ENCODE measurements at places on chromosomes 13 and 19.

DNA sequence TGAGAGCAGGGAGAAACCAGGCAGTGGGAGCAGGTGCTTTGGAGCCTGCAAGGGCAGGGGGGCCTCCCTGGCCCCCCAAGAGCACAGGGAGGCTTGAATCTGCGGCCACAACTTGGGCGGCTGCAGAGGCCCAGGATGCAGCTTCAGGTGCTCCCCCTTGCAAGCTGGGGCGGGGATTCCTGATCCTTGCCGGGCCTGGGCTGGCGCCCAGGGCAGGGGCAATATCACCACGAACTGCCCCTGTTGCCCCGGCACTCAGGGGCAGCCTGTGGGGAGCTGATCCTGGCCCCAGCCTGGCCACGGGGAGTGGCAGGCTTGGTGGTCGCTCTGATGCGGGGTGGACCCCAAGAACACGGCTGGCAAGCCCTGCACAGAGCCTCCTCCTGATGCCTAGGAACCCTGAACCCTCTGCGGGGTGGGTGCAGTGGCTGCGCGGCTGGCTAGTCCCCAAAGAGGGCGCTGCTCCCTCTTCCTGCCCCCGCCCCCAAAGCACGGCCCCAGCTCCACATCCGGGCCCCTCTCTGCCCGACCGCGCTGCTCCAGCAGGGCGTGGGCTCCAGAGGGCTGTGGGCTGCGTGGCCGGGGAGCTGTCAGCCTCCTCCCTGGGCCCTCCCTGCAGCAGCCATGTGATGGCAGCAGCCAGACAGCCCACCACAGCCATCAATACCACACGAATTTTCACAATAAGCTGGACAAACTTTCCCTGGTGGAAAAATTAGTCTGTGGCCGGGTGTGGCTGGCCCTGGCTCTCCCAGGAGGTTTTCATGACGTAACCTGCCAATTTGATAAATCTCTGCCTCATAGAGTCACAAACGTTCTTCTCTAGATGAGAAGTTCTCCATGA is 21.0 kb downstream of the TNFSF9 start:
- DNase-seq, result peak; percentile 44

- no peak for DNase-seq
Measured at GRCh38 chr19:12783849-12784393, 7.4 kb upstream of the JUNB start.

DNA sequence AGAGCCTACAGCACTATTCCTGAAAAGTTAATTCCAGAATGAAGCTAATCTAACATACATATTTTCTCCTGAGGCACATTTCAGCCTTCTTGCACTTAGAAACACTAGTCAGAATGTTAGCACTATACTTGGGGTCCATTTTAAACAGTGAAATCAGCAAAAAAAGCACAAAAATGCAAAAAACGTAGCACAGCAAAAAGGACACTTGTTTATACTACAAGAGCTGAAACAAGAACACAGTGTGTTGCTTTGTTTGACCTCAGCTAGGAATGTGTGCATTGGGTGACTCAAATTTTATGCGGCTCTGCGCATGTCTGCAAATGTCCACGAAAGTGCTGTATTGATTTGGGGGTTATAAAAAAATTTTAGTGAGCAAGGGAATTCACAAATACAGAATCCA is 226.2 kb downstream of the KCNRG start:
- DNase-seq, result no peak

GRCh38 chr13:49374585-49375290 is 69.1 kb downstream of the CAB39L start:
- DNase-seq, result no peak

DNA sequence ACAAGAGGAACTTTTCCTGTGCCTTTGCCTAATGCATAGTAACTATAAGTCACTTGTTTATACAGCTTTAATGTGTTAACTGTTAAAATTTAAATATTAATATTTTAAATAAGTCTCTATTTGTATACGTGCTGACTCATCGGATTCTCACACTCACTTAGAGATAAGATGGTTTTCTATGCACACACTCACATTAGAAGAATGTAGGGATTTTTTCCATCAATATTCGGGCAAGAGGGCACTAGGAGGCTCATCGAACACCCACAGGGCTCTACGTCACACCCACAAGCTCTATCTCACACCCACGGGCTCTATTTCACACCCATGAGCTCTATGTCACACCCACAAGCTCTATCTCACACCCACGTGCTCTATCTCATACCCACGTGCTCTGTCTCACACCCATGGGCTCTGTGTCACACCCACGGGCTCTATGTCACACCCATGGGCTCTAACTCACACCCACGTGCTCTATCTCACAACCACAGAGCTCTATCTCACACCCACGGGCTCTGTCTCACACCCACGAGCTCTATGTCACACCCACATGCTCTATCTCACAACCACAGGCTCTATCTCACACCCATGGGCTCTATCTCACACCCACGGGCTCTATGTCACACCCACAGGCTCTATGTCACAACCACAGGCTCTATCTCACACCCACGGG is 73.4 kb downstream of the COL4A2 start:
- no peak for DNase-seq

GRCh38 chr13:100230769-100231149 is 141.9 kb downstream of the PCCA start:
- DNase-seq, result no peak

DNA sequence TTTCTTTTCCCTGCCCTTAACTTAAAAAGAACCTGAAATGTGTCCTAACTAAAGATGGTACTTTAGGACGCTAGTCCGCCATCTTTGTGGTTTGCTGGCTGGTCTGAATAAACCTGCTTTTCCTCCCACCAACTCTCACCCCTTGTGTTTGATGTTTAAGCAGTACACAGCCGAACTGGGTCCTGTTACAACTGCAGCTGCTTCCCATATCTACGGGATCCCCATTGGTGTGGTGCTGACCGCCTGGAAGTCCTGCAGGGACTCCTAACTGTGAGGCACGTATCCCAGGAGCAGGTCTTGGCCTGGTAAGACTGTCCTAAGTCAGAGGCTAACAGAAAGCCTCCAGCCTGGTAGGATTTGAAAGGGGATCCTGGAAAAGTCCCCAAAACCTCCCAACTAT is 40.9 kb upstream of the VSTM2B start:
- DNase-seq, result peak; percentile 3

DNA sequence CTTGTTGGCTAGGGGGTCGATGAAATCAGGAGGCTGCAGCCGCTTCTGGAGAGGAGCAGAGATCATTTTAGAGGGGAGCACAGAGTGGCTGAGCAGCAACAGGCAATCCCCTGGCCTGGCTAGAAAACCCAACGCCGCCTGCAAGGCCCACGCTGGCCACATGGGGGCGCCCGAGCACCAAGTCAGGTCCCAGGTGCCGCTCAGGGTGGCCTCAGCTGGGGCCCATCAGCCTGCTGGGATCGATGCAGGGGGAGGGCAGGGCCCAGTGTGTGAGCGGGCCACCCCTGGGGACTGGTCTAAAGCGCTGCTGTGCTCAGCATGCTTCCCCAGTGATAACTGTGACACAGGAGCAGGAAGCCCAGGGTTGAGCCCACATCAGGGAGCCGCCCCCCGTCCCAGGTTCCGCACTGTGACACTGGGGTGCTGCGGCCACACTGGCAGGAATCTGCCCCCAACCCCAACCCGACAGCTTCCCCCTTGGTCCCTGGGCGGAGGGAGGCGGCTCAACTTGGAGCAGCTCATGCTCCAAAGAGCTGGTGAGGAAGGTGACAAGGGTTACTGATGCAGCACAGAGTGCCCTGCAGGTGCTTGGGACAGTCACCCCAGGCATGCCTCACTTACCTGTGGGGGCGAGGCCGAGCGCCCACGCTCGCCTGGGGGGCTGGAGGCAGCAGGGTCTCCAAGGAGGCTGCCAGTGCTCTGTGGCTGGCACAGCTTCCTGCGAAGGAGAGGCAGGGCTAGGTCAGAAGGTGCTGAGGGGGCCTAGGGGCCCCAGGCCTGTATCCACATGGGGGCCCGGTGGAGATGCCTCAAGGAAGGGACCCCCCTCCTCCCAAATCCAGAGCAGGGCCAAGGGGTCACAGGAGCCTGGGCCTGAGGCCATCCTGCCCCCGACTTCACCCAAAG is 13.3 kb upstream of the ISYNA1 start:
- DNase-seq, result peak; percentile 94

- no peak for DNase-seq
Measured at GRCh38 chr13:81596224-81596753, 1255.4 kb upstream of the SPRY2 start.

GRCh38 chr19:55624109-55625003 is at the start of gene ZNF784:
Gene ZNF784 (minus strand): TSS chr19:55624566. CDS start chr19:55624561, 5 bp downstream.
- peak; percentile 95 for DNase-seq

GRCh38 chr13:97079726-97080125 is 85.5 kb upstream of the OXGR1 start:
- DNase-seq, result no peak

DNA sequence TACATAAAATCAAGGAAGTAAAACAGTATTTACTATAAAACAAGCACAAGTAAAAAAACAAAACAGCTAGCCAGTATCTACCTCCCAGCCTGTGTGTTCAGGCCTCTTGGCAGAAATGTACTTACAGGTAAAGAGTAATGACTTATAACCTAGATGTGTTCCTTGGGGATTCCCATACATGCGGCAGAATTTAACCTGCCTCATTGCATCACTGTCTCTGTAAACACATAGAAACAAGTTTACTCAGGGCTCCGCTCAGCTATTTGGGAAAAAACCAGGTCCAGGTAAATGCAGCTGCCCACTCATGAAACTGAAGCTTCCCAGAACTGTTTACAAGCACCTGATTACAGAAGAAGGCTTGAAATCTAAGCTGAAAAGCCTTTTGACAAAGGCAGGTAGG is 50.7 kb upstream of the SERP2 start:
- no peak for DNase-seq

GRCh38 chr19:35436477-35437405 is 11.3 kb upstream of the FFAR2 start:
- no peak for DNase-seq

- no peak for DNase-seq
Measured at GRCh38 chr19:49428547-49429451, 3.6 kb downstream of the GFY start.

GRCh38 chr19:41136636-41137455 is 22.6 kb downstream of the CYP2F1 start:
- no peak for DNase-seq

GRCh38 chr19:41248895-41249294 is 15.3 kb upstream of the HNRNPUL1 start:
- DNase-seq, result no peak

- DNase-seq, result no peak
Measured at GRCh38 chr13:46057256-46058015, 4.9 kb upstream of the ZC3H13 start.

DNA sequence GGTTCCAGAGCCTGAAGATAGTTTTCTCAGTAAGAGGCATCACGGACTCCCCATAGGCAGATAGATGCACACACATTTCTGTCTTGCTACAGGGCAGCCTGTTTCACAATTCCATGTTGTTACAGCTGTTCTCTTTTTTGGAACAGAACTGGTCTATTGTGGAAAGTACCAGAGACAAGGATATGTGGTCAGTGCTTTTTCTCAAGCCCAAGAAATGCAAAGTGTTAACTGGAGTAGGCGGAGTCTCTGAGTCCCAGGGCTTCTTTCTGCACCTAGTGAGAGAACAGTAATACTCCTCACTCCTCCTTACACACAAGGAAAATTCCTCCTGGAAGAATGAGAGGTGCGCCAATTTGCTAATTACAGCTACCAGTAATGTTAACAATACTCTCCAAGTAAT is 141.6 kb upstream of the ARGLU1 start:
- no peak for DNase-seq

- DNase-seq, result no peak
Measured at GRCh38 chr13:58865286-58865685, 1233.7 kb downstream of the PCDH17 start.

DNA sequence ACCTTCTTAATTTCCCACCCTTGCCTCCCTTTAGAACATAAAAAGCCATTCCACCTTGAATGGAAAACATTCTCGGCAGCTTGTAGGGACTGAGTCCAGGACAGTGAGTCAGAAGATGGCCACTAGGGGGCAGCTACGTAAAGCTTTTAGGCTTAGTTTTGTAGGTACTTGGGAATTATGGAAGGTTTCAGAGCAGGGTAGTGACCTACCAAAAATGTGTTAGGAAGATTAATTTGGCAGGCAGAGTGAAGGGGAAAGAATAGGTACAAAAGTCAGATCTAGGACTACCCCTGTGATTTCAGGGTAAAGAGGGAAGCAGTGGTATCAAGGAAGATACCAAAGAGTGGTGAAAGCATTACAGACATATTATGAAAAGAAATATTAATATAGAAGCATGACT is 198.4 kb downstream of the NDFIP2 start:
- DNase-seq, result peak; percentile 27

GRCh38 chr13:20505405-20506366 is 20.0 kb downstream of the CRYL1 start:
- DNase-seq, result no peak

DNA sequence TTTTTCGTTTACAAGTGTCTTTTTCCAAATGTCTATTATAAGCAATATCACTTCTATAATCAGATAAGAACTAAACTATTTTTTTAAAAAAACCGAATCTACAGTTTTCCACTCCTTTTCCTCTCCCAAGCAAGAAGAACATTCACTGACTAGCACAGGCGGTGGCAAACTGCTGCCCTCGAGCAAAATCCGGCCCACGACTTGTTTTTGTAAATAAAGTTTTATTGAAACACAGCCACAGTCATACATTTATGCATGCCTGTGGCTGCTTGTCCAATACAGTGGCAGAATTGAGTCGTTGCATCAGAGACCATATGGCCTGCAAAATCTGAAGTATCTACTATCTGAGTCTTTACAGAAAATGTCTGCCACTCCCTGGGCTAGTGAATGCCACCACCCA is 27.4 kb downstream of the INSR start:
- no peak for DNase-seq

- no peak for DNase-seq
Measured at GRCh38 chr13:93716623-93717022, 490.0 kb downstream of the GPC6 start.

DNA sequence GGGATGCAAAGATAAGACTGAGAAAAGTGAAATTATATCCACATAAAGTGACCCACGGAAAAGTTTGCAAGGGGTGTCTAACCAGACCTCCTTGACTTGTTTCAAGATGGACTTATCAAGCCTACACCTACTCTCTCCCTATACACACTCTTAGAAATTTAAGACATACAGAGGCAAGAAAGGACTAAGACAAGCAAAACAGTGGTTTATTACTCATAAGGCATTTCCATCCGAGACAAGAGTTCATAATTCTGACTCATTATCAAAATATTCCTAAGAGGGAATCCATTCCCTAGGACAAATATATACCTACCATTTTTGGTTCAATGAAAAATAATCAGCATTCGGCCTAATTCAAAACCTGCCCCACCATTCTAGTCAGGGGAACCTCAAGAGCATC is 232.6 kb upstream of the GPC6 start:
- no peak for DNase-seq

GRCh38 chr13:98413796-98414195 is 163.1 kb downstream of the STK24 start:
- no peak for DNase-seq

- DNase-seq, result no peak
Measured at GRCh38 chr13:97119943-97120342, 102.2 kb upstream of the MBNL2 start.

- no peak for DNase-seq
Measured at GRCh38 chr13:40102854-40103253, 447.4 kb downstream of the COG6 start.

GRCh38 chr13:22111152-22111783 is 440.4 kb downstream of the FGF9 start:
- no peak for DNase-seq

Data from memory B cell (primary cell).